HCEC 1CT (cell line): ENCODE measurements at places on chromosomes 16 and 17.

DNA sequence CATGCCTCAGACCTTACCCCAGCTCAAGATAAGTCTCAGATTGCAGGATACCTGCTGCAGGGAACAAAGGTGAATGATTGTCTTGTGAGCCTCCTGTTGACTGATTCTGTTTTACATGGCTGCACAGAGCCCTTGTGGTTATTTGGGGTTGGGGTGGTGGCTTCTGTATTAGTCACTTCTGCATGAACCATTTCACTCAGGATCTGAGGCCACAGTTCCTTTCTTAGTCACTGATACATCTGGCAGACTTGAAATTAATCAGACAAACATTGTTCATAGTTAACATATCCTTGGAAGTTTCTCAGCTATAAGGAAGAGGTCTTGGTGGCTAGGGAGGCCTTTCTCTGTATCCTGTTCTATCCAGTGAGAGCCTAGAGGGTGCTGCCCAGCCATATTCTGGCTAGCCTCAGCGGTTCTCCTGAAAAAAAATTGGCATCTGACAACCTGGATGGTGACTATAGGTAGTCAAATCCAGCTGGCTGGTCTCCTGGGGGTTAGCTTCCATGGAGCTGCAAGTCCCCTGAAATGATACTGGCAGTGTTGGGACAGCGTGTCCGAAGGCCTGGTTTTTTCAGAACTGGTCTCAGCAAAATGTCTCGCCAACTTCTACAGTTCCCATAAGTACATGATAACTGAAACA lies 8.4 kb upstream of the PLK1 start:
- DNase-seq, result peak; percentile 96

GRCh38 chr17:72097144-72097543 lies 23.7 kb upstream of the SOX9 start:
- no peak for DNase-seq

DNA sequence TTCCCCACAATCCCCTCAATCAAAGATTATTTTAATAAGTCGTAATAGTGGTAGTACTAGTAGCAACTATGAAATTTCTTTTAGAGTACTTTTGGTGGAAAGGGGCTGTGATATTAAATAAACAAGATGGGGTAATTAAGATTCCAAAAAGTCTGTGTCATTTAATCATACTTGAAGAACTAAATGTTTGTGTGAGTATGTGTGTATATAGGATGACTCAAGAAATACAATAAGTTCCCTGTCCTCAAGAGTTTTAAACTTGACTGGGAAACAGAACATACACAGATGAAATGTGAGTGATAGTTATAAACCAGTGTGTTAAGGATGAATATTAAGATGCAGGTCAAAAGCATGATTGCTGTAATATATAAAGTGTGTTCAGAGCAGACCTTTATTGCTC lies 2.3 kb downstream of the ALDH3A2 start:
- peak; percentile 56 for DNase-seq

GRCh38 chr17:48550502-48551213 lies 5.7 kb upstream of the HOXB2 start:
- DNase-seq, result no peak

- no peak for DNase-seq
Observed at GRCh38 chr16:87330646-87331045, 13.5 kb upstream of the C16orf95 start.

- no peak for DNase-seq
Observed at GRCh38 chr17:48641541-48642058, 15.4 kb upstream of the HOXB9 start.

GRCh38 chr17:76623271-76624146 lies 20.0 kb downstream of the ST6GALNAC1 start:
- peak; percentile 59 for DNase-seq

GRCh38 chr16:84570739-84571403 lies 47.0 kb downstream of the COTL1 start:
- DNase-seq, result no peak

- no peak for DNase-seq
Observed at GRCh38 chr17:35545150-35545549, 7.7 kb upstream of the SLFN12L start.

GRCh38 chr16:81939164-81940056 lies 71.9 kb downstream of the SDR42E1 start:
- no peak for DNase-seq

DNA sequence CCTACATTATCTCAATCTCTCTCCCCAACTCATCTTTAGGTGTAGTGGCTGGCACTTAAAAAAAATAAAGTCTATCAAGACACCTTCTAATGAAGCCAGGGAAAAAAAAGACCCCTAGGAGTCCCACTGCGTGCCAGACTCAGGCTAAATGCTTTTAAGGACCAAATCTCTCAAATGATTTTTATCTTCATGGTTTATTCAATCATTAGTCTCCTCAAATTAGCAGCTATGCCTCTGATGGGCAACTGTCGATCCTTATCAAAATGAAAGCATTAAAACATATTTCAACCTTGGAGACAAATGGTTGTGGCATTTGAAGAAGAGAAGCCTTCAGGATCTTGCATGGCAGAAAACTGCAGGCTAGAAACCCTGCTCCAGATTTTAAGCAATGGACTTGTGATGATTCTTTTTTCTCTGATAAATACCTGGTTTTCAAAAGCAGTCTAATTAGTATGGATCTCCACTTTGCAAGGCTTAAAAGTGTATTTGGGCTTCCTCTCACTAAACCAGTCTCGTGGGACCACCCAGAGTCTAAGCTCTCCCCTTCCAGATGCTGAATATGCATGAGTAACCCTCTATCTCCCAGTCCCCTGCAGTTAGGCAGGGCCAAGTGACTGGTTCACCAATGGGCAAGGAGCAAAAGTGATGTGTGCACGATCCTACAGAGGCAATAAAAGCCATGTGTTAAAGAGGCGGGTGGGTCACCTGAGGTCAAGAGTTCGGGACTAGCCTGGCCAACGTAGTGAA lies 14.9 kb downstream of the ITPRIPL2 start:
- DNase-seq, result no peak
